A549 treated with ZK216348 at 1 μM for 4 hours (cell line): ENCODE measurements at places on chromosomes 7 and 10. TPM values are rescaled to one million over a fixed set of nuclear protein-coding genes. Genes with fewer than 3 reads are reported as not detected.

The SNX10 gene
- 2.2 to 4.6 TPM (median 4.2 TPM) in 5 replicates for total RNA-seq

The SEMA3D gene
- total RNA-seq: 0.13 TPM in 1 of 5 replicates, not detected in the others

The CTAGE4 gene
- total RNA-seq: not detected in 5 replicates

The IFIT2 gene
- 1.7 to 4.5 TPM (median 2.8 TPM) in 5 replicates for total RNA-seq

The ASB10 gene
- not detected in 5 replicates for total RNA-seq

The SLC13A1 gene
- total RNA-seq: not detected in 5 replicates

The HIPK2 gene
- total RNA-seq: 21.0 to 45.2 TPM (median 32.1 TPM) in 5 replicates

The NPY4R2 gene
- 11.9 to 38.3 TPM (median 28.0 TPM) in 5 replicates for total RNA-seq

The PANK1 gene
- 4.6 to 7.9 TPM (median 7.2 TPM) in 5 replicates for total RNA-seq

The POLD2 gene
- 110 to 168 TPM (median 158 TPM) in 5 replicates for total RNA-seq

The PNLIPRP2 gene
- total RNA-seq: 0.12 TPM in 1 of 5 replicates, not detected in the others

The SLC39A12 gene
- not detected in 5 replicates for total RNA-seq

The SPAM1 gene
- not detected in 5 replicates for total RNA-seq

The RASSF4 gene
- total RNA-seq: 1.8 to 3.0 TPM (median 1.9 TPM) in 5 replicates

The NODAL gene
- total RNA-seq: not detected in 5 replicates

The PIP gene
- 0.51 to 0.75 TPM (median 0.71 TPM) in 3 of 5 replicates, not detected in the others for total RNA-seq

The GARIN1A gene
- total RNA-seq: 0.52 to 1.2 TPM (median 0.75 TPM) in 5 replicates

The TMEM270 gene
- 0.23 to 0.40 TPM in 2 of 5 replicates, not detected in the others for total RNA-seq

The TUBAL3 gene
- 0.22 to 0.45 TPM (median 0.33 TPM) in 5 replicates for total RNA-seq

The ICA1 gene
- total RNA-seq: 1.0 to 3.1 TPM (median 2.1 TPM) in 5 replicates

The IKZF1 gene
- total RNA-seq: not detected in 5 replicates
